LHCN-M2 (cell line): ENCODE measurements at places on chromosomes 13 and 19. TPM values are rescaled to one million over a fixed set of nuclear protein-coding genes. Genes with fewer than 3 reads are reported as not detected.

Gene KLK14
- total RNA-seq: not detected in 2 replicates

Gene CALR3
- total RNA-seq: 0.13 TPM in 1 of 2 replicates, not detected in the other

DNA sequence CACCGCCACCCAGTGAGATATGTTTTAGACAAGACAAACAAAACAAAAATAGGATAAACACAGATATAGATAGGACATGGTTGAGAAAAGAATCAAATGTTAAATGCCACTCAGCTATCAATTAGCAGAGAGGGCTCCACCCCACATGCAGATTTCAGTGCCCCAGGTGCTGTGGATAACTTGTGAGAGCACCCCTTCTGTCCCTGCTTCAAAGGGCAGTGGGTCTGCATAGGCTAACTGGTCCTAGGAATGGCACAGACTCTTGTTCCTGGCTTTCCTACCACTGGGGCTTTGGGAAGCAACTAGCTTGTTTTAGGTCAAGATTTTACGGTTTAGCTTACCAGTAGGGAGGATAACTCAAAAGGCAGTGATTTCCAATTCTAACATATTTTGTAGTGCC is 460.3 kb downstream of the TSHZ3 start:
- DNase-seq: no peak

DNA sequence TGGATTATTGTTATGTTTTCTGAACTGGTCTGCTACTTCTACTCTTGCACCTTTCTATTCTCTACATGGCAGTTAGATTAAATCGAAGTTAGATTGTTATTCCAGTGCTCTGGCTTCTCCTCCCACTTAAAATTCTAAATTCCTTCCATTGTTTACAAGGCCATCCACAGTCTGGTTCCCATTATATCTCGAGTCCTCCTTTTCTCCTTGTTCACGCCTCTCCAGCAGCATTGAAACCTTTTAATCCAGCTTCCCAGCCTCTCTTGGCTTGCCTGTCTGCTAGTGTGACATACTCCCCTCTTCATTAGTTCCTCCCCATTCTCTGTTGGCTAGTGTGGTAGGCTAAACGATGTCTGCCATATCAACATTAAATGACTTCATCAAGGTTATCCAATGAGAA is 54.5 kb downstream of the DNAJC15 start:
- DNase-seq: no peak

- DNase-seq: no peak
These were observed 726 bp upstream of the TGFB1 start for GRCh38 chr19:41354343-41354953.

- DNase-seq: peak; percentile 36
These were observed 12.8 kb upstream of the SELENOW start for GRCh38 chr19:47765523-47766358.

DNA sequence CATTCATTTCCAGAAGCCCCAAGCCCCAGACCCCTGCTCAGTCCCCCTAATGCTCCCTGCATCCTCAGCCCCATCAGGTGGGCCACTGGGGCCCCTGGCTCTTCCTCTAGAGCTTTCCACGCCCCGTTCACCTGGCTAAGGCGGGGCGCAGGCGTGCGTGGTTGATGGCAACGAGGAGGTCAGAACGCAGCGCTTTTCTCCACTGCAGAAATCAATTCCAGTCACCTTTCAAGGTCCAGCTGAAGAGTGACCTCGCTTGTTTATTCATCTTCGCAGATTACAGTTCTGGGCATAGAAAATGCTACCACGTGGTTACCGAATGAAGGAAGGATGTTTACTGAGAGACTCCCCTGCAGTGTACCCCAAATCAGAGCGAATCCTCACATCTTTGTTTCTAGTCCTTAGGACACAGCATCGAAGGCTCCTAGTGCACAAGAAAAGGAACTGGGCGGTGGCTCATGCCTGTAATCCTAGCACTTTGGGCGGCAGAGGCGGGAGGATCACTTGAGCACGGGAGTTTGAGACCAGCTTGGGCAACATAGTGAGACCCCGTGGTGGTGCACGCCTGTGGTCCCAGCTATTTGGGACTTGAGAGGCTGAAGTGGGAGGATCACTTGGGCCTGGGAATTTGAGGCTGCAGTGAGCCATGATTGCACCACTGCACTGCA is 828 bp upstream of the PBX4 start:
- no peak for DNase-seq
